ENCODE measurements at places on chromosomes 7 and 10.

DNA sequence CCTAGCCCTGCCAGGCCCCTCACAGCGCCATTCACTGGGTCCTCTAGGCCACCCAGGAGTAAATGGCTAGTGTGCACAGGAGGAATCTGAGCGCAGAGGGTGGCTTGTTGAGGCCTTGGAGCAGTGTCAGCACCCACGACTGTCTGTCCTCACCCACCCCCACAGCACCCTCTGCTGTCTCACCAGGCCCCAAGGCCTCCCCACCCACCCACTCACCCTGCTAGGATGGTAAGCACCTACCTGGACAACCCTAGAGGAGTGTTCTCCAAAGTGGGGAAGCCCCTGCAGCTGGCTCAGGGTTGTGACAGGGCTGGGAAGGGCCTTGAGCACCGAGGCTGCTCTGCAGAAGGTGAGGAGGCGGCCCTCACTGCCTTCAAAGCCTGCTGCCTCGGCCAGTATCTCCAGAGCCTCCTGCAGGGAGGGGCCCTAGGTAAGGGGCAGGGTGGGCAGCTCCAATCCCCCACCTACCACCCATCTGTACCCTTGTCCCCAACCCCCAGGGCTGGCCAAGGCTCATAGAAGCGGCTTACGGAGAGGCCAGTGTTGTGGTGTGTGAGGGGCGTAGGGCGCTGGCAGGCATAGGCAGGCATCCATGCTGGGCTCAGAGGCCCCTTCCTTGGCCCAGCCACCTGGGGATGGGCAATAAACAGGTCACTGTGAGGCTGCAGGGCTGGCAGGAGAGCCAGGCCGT is 2.9 kb downstream of the POLM start:
- DNase-seq = no peak

GRCh38 chr7:151517601-151518104 is 2.0 kb downstream of the RHEB start:
- DNase-seq = no peak

- no peak for DNase-seq
These were observed 66.3 kb upstream of the EFCAB10 start for GRCh38 chr7:105647591-105647990.

GRCh38 chr10:118276204-118276603 is 65.9 kb downstream of the FAM204A start:
- no peak for DNase-seq

DNA sequence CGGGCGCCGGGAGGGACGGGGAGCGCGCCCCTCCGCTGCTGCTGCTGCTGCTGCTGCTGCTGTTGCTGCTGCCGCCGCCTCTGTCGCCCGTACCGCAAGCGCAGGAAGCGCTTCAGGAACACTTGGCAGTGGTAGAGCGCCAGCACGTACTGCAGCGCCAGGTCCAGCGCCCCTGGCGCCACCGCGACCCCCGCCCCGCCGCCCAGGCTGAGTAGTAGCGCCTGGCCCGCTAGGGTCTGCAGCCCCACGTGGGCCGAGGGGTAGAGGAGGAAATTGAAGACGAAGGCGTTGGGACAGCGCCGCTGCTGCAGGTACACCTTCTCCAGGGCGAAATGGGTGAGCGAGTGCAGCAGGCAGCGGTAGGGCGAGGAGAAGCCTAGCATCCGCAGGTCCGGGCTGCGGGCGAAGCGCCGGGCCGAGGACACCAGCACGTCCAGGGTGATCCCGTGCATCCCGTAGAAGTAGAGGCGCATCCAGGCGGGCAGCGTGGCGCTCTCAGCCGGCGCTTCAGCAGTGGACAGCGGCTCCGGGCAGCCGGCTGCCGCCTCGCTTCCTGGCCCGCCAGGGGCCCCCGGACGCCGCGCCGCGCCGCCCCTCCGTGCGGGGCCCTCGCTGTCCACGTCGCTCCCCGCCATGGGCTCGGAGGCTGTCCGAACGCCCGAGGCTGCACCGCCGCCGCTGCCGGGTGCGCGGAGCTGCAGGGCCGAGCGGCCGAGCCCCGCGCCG is at the start of gene TMEM229A:
TSS of gene TMEM229A (minus strand) at position 699 of the 726 bp plus-strand sequence. CDS start at position 635, 64 bp downstream.
- peak; percentile 74 for DNase-seq

DNA sequence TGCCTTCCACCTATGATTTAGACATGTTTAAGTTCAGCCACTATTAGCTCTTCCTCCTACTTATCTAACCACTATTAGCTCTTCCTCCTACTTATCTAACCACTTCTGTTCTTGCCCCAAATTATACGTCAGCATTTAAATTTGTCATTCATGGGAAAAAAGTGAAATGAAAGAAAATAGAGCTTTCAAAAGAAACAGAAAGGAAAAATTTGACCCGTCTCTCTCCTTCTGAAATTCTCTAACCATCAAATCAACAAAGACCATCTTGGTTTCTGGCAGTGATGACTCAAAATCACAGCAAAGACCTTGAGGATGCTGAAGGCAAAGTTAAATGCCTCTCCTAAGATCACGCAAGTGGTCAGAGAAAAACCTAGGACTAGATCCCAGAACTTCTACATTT is 2.6 kb downstream of the LIPA start:
- DNase-seq = no peak

GRCh38 chr10:106652279-106652678 is 512.2 kb downstream of the SORCS1 start:
- no peak for DNase-seq

DNA sequence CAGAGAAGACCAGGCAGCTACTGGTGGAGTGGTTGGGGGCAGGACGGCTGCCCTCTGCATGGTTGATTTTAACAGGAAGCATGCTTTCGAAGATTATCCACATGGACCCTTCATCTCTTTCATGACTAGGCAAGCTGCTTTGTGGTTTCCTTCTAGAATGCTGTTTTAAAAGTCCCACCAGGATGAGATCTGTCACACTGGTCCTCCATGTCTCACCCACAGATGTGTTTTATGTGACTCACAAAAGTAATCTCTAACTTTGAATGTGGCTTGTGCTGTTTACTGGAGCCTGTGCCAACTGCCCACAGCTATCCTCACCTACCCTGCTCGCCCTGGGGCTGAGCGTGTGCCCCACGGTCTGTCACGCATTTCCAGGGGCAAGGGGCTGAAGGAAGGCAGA is 188.8 kb downstream of the GFRA1 start:
- no peak for DNase-seq

DNA sequence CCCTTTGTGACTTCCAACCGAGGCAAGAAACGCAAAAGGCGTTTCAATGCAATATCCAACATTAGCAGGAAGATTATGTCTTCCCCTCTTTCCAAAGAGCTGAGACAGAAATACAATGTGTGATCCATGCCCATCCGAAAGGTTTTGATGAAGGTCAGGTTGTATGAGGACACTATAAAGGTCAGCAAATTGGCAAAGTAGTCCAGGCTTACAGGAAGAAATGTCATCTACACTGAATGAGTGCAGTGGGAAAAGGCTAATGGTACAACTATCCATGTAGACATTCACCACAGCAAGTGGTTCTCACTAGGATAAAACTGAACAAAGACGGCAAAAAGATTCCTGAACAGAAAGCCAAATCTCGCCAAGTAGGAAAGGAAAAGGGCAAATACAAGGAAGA is 27.8 kb upstream of the DNA2 start:
- no peak for DNase-seq

DNA sequence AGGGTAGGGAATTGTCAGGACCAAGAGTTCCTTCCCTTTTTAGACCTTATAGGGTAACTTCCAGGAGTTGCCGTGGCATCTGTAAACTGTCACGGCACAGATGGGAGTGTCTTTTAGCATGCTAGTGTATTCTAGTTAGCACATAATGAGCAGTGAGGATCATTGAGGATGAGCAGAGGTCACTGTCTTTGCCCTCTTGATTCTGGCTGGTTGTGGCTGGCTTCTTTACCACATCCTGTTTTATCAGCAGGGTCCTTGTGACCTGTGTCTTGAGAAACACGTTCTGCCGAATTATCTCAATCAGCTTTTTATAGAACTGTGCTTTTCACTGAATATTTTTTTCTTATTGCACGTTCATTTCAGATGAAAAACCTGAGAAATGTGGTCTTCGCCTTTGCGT is 41.5 kb downstream of the MINPP1 start:
- no peak for DNase-seq

DNA sequence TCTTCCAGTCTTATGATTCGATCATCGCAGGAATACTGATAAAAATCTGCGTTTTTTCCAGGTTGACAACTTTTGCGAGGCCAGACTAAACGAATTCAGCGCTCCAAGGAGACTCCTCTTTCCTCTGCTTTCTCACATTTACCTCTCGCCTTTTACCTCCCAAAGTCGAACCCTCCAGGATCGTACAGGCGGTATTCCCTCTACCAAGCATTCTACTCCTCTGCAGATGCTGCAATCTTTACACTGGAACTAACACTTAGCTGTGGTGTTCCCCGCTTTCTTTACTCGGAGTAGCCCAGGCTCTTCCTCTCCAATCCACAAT is 449 bp downstream of the NUDT5 start:
- no peak for DNase-seq

- peak; percentile 26 for DNase-seq
These were observed 126.4 kb upstream of the ZNF746 start for GRCh38 chr7:149624006-149624405.

GRCh38 chr10:86253091-86254072 is 113.2 kb downstream of the GRID1 start:
- no peak for DNase-seq

GRCh38 chr10:85222300-85222699 is 893.9 kb downstream of the CCSER2 start:
- DNase-seq = no peak

- peak; percentile 58 for DNase-seq
These were observed 141.9 kb upstream of the MKI67 start for GRCh38 chr10:128268015-128268722.

DNA sequence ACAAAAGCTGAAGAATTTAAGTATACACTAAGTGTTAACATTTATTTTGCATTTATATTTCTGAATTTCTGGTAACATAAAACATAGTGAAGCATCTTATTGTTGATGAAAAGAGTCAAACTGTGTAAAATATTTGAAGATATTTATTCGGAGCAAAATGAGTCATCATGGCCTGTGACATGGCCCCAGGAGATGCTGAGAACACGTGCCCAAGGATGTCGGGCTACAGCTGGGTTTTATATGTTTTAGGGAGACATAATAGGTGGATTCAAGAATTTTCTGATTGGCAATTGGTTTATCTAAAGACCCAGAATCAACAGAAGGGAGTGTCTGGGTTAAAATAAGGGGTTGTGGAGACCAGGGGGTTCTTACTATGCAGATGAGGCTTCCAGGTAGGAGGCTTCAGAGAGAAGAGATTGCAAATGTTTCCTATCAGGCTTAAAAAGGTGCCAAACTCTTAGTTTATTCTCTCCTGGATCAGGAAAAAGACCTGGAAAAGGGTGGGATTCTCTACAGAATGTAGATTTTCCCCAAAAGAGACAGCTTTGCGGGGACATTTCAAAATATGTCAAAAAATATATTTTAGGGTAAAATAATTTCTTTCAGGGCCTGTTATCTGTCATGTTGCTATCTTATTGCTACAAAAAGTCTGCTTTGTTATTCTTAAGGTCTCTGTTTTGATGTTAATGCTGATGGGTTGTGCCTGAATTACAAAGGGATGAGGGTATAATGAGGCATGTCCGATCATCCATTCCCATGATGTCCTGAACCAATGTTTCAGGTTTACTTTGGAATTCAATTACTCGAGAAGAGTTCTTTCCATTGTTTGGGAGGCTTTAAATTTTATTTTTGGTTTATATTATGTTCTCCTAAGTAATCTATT is 74.5 kb downstream of the VWDE start:
- DNase-seq = no peak

DNA sequence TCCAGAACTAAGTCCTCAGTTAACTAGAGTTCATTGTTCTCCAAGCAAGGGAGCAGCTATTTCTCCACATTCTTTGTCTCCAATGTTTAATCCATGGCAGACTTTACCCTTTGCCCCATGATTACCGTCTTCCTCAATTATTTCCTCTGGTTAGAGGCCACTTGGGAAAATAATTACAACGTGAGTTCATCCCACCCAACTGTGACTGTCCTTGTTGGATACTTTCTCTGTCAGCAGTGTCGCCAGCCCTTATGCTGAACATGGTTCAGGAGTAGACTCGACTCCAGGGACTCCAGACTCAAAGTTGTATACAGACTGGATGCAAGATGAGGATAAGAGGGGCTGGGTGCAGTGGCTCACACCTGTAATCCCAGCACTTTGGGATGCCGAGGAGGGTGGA is 17.1 kb upstream of the SEPHS1 start:
- no peak for DNase-seq

GRCh38 chr7:105805447-105806019 is 70.9 kb downstream of the ATXN7L1 start:
- no peak for DNase-seq

DNA sequence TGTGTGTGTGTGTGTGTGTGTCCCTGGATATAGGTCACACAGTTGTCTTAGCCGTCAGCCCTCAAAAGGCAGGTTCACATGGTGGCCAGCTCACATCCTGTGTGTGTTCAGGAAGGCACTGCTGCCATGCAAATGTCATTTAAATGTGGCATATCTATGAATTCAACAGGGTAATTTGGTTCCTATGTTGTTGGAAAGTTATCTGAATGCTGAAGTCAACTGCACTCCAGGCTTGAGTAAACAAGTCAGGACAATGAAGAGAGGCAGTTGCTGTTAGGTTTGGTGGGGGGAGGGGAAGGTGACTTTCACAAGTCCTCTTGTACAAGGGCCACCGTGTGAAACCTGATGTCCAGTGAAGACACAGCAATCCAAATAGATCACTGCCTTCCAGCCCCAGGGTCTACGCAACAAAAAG is 61.1 kb downstream of the PTPRE start:
- DNase-seq = no peak

DNA sequence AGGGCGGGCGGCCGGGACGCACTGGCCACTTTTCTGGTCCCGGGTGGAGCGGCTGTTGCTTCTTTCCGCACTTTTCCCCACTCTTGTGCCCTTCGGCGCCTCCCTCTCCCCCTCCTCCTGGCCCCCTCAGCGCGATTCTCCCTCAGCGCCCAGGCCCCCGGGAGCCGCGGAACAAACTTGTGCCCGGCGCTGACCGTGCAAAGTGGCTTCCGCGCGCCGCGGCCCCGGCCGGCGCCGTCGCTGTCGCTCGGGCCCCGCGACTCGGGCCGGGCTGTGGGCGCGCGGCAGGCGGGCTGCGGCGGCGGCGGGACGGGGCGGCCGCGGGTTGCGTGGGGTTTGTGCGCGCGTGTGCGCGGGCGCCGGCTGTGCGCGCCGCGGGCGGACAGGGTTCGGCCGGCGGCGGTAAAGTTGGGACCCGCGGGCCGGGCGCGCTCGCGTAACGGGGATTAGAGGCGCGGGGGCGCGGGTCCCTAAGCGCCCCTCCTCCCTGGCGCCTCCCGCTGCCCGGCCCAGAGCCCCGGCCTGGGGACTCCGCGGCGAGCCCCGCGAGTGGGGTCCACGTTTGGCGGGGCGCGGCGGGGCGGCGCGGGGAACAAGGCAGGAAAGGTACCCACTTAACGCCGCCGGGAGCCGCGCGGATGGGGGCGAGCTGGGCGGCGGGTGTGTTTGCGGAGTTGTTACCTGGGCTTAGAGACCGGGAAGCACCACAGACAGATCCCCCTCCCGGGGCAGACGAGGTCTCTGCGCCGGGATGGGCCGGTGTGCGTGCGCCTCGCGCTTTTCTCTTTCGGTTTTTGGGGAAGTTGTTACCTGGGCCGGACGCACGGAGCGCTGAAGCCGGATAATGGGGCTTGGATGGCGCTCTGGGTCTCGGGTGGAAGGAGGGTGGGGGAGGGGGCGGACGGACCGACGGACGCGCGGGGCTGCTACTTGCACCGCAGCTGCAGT is 860 bp downstream of the ZEB1 start:
- no peak for DNase-seq

GRCh38 chr7:84663224-84663623 is 468.6 kb upstream of the SEMA3A start:
- no peak for DNase-seq
